Stimulated activated CD8-positive, alpha-beta memory T cell treated with anti-CD3 and anti-CD28 coated beads, Interleukin-7, amount 100 ng/mL, for 24 hours (primary cell): ENCODE measurements at places on chromosomes 6 and 20.

GRCh38 chr20:48405909-48406308 lies 421.9 kb downstream of the PREX1 start:
- no peak for DNase-seq

GRCh38 chr20:1278993-1279392 lies 12.9 kb downstream of the SNPH start:
- no peak for DNase-seq

GRCh38 chr6:71887006-71887743 lies 825 bp downstream of the RIMS1 start:
- DNase-seq, result no peak

GRCh38 chr6:158817728-158818580 lies 1.2 kb downstream of the EZR start:
- peak; percentile 61 for DNase-seq

GRCh38 chr20:51507216-51508036 lies 35.1 kb downstream of the NFATC2 start:
- no peak for DNase-seq

GRCh38 chr6:71558974-71559373 lies 270.4 kb downstream of the OGFRL1 start:
- DNase-seq, result no peak

- no peak for DNase-seq
These were observed 202.0 kb downstream of the RNGTT start for GRCh38 chr6:88761237-88762031.

DNA sequence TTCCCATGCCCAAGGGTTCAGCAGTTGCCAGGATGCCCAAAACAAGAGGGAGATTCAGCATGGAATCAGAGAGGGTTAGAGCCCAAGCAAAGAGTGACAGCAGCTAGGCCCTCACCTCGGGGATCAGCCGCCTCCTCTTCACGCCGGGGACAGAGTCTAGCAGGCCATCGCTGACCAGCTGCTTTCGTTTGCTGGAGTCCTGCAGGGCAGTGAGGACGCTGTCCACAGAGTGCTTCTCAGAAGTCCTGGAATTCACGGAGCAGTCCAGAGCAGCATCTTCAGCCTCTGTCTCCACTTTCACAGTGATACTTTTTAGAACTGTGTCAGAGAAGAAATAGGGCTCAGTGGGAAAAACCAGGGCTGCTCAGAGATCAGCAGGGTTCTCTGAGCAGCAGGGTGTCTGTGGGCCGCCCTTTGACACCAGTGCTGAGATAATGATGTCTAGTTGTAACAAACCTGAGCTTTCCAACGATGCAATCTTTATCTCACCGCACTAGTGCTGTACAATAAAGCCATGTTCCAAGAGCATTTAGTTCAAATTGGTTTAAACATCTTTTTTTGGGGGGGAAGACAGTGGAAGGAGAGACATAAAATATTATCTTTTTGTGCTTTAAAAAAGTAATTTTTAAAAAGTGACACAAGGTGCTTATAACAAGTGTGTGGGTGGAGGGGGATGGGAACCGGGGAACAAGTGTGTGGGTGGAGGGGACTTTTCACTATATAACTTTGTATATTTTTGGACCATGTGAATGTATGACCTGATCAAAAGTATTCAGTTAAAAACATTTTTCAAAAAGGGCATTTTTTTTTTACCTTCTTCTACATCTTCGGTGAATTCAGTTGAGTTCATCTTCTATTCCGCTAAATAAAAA lies 16.6 kb downstream of the BEND3 start:
- DNase-seq, result no peak

DNA sequence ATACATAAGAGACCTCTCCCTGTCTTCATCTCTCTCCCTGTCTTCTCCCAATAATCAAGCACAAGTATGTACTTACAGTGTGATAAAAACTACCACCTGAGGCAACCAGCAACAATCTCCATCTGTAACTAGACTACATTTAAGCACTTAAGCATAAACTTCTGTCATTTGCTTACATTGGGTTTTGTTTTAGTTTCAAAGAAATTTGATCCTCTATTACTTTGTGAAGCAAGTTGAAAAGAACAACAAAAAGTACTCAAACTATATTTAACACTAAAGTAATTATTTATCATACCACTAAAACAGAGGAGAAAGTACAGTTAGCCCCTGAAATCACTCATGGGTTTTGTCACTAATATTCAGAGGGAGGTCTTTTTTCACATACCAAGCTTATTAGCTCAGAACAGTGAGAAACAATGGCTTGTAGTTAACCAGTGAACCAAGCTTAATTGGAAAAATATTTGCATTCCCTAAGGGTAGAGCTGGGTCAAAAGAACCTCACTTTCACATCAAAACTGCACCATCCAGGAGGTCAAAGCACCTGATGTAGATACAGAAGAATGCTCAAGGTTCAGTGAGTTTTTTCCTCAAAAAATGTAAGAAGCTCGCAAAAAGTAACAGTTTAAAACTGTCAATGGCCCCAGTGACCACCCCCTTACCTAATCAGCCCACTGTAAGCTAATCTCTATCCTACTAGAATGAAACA lies 34.1 kb downstream of the DCDC2 start:
- no peak for DNase-seq

DNA sequence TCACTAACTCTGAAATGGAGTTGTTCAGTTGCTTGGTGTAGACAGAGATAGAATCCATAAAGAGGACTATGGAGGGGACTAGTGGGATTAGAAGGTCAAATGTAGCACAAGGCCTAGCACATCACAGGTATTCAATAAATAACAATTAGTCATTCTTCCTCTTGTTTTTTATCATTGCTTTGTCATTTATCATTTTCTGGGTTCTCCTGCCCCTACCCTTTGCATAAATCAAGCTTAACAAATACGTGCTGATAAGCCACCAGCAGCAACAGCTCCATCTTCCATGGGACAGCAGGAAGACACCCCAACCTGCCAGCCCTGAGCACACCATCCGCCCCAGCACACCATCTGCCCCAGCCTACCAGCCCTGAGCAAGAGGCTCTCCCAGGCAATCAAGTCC lies 23.1 kb downstream of the TRAM2 start:
- no peak for DNase-seq

DNA sequence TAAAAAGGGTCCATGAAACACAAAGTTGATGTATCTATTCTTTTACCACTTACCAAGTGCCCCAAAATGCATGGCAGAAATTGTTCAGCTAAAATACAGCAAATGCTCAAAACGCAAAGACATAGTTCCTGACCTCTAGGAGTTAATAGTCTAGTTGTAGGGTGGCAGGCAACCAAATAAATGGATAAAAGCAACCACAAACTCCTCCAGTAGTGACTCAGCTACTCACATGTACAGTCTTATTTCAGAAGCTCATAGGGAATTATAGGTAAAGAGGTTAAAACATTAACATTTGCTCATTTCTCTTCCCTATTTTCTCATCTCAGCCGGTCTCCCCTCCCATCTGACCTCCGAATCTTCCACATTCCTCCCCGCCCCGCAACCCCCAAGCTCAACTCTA lies 143.9 kb upstream of the INSM1 start:
- DNase-seq, result no peak
